ENCODE measurements at places on chromosomes 16 and 17.

DNA sequence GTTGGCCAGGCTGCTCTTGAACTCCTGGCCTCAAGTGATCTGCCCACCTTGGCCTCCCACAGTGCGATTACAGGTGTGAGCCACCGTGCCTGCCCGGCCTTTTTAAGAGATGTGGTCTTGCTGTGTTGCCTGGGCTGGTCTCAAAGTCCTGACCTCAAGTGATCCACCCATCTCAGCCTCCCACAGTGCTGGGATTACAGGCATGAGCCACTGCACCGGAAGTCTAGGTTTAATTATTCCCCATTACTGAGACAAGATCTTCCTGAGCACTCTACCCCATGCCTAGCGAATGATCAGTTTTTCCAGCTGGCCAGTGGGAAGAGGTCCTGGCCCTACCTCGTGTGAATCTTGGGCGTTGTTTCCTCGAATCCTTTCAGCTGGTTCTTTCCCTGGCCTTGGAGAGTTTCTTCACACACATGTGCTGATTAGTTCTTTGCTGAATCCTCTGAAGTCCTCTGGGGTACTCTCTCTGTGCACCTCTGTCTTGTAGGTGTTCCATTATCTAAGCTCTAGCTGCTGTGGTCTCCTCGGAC lies 18.9 kb downstream of the C16orf54 start:
- no peak for DNase-seq

DNA sequence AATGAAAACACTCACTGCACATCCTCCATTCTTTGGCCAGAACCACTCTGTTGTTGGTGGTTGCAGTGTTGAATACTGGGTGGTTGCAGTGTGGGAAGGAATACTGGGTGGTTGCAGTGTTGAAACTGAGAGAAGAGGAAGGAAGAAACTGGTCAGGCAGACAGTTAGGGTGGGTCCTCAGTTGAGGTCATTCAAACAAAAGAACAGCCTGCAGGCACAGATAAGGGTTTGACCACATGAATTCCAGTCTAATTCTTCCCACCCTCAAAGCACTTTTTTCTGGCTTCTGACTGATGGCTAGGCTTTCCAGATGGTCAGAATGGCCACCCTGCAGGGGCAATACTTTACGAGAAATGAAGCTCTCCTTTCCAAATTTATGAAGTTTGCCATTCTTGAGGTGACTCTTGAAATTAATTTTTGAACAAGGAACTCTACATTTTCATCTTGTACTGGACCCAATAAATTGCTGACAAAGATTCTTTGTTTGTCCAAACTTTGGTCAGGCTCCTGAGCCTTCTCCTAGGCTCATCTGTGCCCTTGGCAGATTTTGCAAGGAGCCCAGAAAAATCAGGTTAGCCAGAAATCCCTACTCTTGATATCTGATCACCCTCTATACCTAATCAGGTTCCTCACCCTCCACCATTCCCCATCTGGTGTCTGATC lies 596.6 kb upstream of the CDH5 start:
- DNase-seq: no peak

DNA sequence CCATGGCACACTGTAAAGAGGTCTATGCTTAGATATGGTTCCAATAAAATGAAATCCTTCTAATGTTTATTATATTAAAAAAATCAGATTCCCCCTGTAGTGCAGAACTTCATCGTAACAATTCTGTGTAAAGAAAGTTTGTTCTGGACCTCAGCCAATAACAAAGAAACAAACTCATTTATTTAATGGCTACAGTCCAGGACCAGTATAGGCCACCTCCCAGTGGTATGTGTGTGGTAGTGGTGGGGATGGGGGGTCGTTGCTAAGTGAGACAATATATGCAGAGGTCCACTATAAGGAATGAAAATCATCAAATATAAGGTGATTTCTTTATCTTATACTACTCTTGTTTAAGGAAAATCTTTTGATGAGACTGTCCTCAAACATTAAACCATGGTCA lies 136.4 kb downstream of the CDK5R1 start:
- DNase-seq: no peak

GRCh38 chr16:66899945-66900710 lies 18.6 kb downstream of the CDH16 start:
- DNase-seq: no peak

GRCh38 chr16:4056161-4057105 lies 59.8 kb downstream of the ADCY9 start:
- DNase-seq: no peak

DNA sequence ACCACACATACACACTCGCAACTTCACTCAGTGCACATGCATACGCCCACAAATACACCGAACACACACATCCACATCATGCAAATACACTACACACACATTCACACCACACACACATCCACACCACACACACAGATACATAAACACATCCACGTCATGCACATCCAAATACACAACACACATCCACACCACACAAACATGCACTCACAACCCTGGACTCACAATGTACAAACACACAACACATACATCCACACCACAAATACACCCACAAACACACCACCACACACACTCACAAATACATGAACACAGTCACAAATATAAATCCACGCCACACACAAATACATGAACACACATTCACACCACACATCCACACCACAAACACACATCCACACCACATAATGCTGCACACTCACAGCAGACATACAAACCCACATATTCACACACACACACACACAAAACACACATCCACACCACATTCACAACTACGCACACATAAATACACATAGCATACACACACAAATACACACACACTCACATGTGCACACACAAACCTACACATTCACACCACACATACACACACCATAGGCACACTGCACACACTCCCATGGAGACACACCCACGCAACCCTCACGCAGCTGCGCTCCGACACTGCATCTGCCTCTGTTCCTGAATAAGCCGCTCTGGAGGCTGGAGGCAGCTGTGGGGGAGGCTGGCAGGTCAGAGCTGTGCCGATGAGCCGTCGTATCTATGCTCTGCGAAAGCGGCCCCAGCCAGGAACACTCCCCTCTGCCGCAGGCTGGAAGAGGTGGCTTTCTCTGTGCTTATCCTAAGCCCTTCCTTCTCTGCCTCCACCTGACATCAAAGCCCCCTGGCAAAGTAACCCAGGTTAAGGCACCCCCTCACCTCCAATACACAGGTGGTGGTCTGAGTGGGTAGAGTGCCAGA lies 141.8 kb downstream of the GRIN2A start:
- DNase-seq: no peak

DNA sequence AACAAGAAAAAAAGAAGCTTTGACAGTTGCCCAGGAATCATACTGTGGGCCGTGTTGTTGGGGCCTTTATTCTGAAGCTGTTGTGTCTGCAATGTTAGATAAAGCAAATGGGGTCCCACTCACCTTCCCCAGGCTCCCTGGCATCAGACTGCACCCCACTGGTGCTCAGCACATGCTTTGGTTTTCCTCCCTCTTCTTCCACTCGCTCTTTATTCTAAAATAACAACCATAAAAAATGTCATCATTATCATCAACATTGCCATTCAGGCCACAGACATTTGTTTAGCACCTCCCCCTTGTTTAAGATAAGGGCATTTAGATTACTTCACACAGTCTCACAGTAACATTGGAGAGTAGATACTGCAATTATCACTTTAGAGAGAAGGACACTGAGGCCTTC lies 8.2 kb downstream of the MYLK3 start:
- no peak for DNase-seq

DNA sequence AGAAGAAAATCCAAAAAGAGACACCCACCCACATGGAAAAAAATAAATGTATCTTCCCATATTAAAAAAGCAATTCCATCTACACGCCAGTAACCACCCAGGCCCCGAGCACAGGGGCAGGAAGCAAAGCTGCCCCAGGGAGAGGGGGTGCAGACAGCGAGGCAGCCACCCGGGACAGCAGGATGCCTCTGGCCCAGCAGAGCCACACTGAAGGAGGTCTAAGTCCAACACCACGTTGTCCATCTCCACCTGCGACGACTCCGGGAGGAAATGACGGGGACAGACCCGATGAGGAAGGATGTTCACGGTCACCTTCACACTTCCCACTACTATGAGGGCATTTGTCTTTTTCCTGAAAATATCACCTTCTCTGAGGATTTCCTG lies 14.4 kb upstream of the CYTH1 start:
- DNase-seq: no peak

DNA sequence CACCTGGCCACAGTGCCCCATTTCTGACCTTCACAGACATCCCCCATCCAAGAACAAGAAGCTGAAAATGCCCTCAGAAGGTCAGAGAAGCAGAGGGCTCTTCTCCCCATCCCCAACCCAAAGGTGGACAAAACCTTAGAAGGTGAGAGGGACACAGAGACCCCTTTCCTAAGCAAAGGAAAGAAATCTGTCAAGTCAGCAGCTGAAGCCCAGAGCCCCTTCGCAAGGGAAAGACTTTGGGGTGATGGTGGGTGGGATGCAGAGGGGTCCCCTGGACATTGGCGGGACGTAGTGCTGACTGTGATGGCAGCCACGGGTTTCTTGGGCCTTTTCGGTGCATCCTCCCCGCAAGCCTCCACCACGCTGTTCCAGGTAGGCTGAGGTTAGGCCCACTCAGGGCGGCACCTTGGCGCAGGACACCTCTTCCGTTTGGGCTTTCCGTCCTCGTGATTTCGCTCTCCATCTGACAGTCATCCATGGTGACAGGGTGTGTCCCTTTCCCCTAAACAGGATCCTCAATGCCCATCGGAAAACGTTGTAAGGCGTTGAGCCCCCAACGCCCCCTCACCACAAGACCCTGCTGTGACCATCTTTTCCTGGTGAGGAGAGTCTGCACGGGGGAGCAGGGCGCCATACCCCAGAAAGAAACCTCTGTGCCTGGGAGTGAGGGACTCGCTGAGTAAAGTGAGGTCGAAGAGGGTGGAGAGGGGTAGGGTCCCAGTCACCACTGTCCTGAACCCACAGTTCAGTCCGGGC lies 10.7 kb upstream of the GSDMA start:
- no peak for DNase-seq

DNA sequence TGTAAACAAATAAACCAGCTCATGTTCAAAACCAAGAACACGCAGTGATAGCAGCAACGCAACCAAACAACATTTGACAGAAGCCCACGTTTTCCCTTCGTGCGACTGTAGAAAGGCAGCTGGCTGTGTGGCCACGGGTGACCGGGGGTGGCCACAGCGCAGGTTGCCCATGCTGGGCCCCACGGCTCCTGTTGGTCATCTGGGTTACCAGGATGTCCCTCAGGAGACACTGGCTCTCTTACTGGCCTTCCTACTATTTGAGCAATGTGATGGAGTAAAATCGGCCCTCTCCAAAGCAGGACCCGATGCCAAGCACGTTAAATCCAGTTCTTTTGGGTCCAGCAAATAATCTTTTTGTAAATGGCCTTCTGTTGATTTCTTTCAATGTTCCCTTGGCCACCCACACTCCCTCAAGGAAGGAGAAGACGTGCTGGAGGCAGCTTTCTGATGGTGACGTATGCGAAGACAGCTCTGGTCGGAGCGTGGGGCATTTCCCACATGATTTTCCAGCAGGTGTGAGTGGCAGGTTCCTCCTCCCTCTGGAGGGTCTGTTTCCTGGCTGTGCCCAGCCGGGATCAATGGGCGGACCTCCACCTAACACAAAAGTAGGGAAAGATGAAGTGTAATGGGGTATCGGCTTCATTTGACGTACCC lies 143.1 kb upstream of the CHMP6 start:
- no peak for DNase-seq

- DNase-seq: no peak
Measured at GRCh38 chr17:78834571-78834970, 6.0 kb downstream of the USP36 start.

- DNase-seq: no peak
Measured at GRCh38 chr16:84832488-84833143, 12.8 kb downstream of the CRISPLD2 start.

DNA sequence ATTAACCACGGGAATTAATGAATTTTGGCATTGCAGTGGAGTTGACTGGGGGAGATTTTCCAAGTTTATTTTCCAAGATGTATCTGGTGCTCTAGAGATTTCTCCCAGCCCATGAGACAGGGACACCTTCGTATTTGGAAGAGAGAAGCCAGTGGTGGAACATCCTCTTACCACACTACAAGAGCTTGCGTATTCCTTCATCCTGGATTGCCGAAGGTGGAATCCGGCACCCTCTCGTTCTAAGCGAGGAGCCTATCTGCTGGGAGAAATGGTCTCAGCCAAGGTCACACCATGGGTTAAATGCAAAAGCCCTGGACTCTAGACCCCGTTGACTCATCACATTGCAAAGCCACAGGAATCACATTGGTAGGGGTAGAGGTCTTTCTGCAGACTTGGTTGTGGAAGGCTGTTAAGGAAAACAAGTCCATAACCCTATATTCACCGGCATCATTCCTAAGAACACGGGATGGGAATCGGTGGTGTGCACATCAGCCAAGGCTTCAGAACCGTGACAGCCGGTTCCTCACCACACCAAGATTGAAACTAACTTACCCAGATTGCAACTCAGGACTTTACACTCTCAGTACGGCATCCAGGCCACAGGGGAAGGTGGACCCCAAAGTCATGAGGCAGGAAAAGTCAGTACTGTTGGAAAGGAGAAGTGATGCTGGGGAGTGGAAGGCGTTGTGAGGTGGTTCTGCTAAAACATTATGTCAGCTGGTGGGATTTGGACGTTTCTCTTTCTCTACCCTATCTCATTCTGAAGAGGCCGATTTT lies 259.8 kb downstream of the CPPED1 start:
- DNase-seq: no peak

- DNase-seq: no peak
Measured at GRCh38 chr16:11104168-11105037, 151.6 kb downstream of the SOCS1 start.

DNA sequence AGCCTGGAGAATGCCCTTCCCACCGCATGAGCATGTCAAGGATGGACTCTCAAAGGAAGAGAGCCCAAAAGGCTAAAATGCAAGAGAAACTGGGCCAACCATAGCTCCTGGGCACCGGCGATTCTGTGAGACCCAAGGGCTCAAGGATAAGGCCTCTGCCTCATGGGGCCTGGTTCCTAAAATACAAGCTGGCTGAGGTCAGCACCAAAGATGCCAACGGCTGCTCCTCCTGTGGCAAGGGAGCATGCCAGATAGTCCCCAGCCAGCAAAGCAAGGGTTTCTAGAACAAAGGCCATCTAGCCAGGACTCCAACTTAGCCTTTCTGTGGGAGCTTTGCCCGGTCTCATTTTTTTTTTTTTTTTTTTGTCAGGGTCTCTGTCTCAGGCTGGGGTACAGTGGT lies 20.1 kb downstream of the GPRC5B start:
- DNase-seq: no peak

DNA sequence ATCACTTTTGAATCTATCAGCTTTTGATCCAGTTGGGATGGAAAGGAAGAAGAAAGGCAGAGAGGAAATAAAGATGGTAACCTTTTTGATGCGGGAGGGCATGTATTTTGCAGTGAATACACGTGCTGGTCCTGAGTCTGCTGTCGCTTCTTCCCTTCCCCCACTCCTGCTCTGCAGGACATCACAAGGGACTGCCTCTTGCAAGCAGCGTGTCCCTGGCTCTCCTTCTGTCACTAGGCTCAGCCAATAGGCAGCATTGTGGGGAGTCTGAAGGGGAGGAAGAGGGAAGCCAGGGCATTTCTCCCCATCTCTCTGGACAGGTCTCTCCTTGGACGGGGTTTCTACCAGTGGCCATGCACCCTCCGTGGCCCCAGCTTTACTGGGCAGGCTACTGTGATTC lies 15.7 kb upstream of the WFDC1 start:
- no peak for DNase-seq

Measured in stimulated activated CD4-positive, alpha-beta T cell treated with anti-CD3 and anti-CD28 coated beads, TNF-alpha, amount 100 ng/mL, for 48 hours (primary cell).